NCI-H2081 (cell line): ENCODE measurements at places on chromosomes 11 and 22.

- DNase-seq: no peak
Observed at GRCh38 chr11:13944911-13945425, 17.6 kb upstream of the SPON1 start.

- DNase-seq: no peak
Observed at GRCh38 chr11:73651252-73651651, 4.9 kb downstream of the PLEKHB1 start.

DNA sequence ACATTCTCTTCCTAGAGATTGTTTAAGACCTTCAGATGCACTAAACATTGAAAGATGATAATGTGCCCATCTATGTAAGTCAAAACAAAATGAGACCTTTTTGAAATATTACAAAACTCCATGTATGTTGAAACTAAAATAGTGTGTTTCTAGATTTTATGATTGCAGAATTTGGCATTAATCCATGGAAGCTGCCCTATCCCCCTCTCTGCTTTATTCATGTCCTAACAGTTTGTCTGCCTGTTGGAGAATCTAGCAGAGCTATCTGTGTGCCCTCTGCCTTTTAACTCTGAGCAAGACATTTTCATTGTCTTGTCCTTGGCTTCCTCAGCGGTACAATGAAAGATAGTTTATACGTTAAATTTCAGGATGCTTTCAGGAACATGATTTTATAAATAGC lies 105.5 kb downstream of the FAT3 start:
- DNase-seq: no peak

DNA sequence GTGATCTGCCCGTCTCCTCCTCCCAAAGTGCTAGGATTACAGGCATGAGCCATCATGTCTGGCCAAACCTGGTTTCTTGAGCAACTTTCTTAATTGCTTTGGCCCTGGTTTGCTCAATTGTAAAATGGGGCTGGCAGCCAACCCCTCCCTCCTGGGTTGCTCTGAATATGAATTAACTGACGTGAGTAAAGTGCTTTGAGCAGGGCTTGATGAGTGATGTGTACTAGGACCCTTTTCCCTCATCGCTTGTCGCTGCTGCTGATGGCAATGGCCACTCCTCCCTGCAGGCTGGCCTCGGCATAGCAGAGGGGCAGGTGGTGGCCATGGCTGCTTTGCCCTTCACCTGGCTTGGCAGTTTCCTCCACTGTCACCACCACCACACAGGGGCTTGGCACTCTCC lies 41.5 kb downstream of the RNF141 start:
- no peak for DNase-seq

- peak; percentile 71 for DNase-seq
Observed at GRCh38 chr11:59753650-59754493, 1.3 kb upstream of the STX3 start.

DNA sequence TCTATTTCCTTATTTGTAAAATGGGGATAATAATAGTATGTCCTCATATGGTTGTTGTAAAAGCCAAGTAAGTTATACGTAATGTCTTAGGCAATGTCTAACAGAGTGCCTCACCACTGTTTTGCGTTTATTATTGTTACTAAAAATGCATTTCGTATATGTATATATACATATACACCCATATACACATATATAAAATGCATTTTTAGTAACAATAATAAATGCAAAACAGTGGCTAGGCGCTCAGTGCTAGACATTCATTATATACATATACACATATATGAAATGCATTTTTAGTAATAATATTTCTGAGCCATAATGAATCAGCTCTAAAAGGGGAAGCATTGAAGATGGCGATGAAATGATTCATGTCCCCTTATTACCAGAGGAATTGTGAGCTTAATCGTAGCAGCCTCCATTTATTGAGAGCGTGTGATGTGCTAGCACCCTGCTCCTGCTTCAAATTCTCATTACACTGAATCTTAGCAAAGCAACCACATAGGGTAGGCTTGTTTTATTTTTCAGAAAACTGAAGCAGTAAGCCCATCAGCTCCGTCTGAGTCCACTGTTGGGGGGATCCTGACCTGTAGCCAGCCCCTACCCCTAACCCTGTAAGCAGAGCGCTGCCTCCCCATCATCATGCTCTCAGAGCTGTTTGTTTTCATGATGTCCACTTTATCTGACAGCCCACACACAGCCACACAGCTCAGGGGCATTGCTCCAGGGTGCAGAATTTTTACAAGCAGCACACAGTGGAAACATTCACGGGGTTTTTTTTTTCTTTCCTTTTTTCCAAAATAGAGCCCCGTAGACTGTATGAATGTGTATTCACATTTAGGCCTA lies 97.1 kb upstream of the NAV2 start:
- DNase-seq: no peak

DNA sequence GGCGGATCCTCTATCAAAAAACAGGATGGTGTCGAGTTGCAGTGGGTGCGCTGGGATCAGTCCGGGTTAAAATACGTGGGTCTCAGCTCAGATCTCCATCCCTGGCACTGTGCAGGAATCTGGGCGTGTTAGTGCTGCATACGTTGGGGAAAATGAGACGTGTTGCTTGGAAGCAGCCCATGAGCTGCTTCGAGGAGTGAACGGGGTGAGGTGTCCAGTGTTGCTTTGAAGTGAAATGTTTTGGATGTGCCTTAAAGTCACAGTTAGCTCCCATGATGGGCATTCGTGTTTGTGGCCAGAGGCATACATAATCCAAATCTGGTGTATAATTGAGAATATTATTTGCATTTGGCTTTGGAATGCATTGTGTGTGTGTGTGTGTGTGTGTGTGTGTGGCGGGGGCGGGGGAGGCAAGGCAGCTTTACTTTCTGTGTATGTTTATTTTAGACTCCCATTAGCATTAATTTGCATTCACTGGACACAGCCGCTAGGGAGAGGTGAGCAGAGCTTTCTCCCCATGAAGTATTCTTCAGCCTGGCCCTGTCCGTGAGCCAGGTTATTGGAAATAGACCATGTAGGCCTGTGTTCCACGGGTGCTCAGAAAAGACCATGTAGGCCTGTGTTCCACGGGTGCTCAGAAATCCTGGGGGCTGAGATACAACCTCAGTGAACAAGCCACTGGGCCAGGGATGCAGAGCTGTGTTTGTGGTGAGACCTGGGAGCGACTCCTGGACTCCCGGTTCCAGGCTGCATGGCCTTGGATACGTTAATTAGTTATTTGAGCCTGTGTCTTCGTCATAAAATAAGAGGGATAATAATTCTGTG lies 134.6 kb downstream of the ST3GAL4 start:
- DNase-seq: no peak

DNA sequence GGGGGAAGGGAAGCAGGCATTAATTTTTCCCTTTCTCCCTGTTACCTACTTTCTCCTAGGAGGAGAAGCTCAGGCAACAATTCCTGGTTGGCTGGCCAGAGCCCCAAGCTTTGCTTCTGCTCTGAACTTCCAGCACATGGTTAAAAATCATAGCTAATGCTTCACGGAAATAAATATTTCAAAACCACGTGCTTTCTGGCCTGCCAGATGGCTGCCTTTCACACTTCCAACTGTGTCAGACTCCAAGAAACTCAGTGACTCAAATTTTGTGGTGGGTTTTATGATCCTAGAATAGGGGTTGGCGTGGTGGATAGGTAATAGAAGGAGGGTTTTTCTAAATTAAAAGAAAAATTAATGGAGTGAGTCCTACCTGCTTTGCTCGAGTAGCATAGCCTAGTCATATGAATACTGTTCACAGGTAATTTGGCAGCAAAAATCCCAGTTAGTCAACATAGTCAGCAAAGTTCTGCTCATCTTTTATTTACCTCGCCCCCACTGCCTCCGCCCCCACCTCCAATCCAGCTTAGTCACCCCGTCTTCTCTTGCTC lies 58.6 kb downstream of the SC5D start:
- no peak for DNase-seq

- no peak for DNase-seq
Observed at GRCh38 chr11:27187848-27188621, 147.4 kb downstream of the BBOX1 start.

GRCh38 chr11:128731041-128731663 lies 37.3 kb downstream of the FLI1 start:
- no peak for DNase-seq

GRCh38 chr11:102564110-102564509 lies 33.6 kb upstream of the MMP7 start:
- no peak for DNase-seq

GRCh38 chr22:50537765-50538164 lies 7.9 kb upstream of the KLHDC7B start:
- DNase-seq: no peak

DNA sequence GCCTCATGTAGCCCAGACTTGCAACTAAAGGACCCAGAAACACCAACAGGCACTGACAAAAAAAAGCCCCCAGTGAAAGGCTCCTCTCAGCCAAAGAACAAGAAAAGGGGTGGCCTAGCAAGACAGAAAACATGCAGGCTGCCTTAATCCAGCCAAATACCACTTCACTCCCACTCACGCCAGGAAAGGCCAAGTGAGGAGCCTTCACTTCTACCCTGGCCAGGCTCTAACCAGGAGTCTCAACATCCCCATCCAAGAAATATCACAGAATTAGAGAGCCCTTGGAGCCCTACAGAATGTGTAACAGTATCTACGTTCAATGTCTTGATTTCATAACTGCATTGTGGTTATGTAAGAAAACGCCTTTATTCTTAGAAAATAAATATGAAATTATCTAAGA lies 149.0 kb downstream of the APOL5 start:
- no peak for DNase-seq

DNA sequence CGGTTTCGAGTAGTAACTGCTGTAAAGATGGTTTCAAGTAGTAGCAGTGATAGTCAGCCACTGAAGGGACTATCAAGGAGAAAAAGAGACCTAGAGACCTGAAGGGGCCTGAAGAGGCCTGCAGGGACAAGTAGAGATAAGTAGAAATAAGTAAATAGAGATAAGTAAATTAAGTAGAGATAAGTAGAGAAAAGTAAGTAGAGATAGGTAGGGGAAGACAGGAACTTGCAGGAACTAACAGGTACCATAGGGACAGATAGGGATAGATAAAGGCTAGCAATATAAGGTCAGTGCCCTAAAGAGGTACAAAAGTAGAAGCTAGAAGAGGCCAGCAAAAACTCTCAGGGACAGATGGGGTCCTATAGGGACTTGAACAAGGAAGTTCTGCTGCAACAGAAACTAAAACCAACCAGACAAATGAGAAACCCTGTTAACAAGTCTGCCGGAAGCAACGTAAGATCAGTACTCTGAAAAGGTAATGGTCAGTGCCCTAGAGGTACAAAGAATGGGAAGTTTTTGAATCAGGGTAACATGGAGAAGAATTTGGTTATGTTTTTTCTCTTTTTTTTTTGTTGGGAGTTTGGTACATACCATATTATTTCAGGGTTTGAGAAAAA lies 9.6 kb upstream of the SC5D start:
- no peak for DNase-seq

- DNase-seq: no peak
Observed at GRCh38 chr11:88421530-88421929, 84.0 kb upstream of the CTSC start.

DNA sequence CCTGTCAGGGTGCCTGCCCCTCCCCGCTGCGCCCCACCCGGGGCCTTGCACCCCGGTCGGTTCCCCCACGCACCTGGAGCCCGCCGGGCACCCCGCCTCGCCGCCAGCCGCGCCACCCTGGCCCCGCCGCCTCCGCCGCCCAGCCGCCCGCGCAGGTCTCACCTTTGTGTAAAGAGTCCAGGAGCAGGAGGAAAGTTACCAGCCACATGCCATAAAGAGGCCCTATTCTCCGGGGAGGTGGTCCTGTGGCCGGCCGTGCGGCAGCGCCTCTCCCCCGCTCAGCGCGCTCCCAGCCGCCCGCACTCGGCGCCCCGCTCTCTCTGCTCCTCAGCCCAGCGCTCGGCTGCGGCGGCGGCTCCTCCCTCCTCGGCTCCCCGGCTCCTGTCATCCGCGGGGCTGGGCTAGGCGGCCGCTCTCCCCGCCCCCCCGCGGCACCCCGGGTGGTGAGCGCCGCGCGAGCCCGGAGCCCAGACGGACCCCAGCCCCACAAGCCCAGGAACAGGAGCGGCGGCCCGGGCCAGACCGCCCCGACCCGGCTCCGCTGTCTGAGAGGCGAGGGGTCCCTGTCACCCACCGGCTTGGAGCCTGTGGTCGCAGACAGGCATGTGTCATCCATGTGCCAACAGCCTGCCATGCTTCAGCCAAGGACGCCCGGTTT lies at the start of gene DSCAML1:
Gene DSCAML1 (minus strand): TSS at position 345 of the 658 bp plus-strand sequence. CDS start 137 bp downstream, at position 208.
- no peak for DNase-seq

DNA sequence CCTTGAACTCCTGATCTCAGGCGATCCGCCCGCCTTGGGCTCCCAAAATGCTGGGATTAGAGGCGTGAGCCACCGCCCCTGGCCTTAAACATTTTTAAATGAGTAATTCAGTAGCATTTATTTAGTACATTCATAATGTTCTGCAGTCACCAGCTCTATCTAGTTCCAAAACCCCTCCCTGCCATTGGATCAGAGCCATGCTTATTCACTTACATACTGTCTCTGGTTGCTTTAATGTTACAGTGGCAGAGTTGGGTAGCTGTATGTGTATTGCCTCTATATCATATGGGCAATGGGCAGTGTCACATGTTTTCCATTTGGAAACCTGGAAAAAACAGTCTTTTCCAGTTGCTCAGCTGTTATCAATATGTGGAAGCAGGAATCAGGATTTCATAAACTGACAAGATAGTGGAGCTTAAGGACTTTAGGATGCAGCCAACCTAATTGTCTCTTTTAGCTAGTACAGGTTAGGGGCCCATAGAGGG lies 10.5 kb downstream of the COA4 start:
- no peak for DNase-seq

- DNase-seq: no peak
Observed at GRCh38 chr11:11218629-11218986, 134.4 kb downstream of the CSNK2A3 start.

DNA sequence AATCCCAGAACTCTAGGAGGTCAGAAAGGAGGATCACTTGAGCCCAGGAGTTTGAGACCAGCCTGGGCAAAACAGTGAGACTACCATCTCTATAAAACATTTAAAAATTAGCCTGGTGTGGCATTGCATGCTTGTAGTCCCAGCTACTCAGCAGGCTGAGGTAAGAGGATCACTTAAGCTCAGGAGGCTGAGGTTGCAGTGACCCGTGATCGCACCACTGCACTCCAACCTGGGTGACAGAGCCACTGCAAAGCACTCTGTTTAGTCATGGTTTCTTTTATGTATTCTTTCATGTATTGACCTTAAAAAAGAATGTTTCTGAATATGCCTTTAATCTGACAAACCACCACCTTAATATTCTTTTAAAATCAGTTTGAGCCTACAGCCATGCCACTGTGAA lies 52.2 kb downstream of the BIRC2 start:
- no peak for DNase-seq

DNA sequence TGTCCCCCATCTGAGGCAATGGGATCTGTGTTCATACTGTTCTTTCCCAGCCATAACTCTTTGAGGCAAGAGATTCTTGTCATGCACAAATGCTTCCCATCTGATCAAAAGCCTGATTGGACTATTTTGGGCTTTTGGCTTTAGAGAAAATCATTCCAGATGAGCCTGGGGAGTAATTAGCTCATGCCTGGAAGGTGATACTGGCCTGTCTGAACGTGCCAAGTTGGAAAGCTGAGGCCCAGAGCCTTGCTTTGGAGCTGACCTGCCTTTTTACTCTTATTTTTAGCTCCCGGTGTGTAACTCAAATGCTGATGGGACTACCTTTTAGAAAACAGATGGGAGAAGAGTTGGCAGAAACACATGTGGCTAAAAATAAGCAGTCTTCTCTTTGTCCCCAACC lies 105.0 kb downstream of the DBX1 start:
- no peak for DNase-seq

GRCh38 chr22:47808886-47809620 lies 1046.6 kb downstream of the TBC1D22A start:
- DNase-seq: no peak

- DNase-seq: no peak
Observed at GRCh38 chr11:94749369-94749768, 18.8 kb upstream of the AMOTL1 start.

- no peak for DNase-seq
Observed at GRCh38 chr11:117096201-117096991, 1.8 kb downstream of the SIK3 start.

GRCh38 chr11:27612932-27613880 lies 87.0 kb downstream of the BDNF start:
- no peak for DNase-seq
